ENCODE measurements at places on chromosomes 2 and 18. TPM values are rescaled to one million over a fixed set of nuclear protein-coding genes. Genes with fewer than 3 reads are reported as not detected.

The SPR gene
- total RNA-seq: 16.1 TPM

The VWA3B gene
- 0.40 TPM for total RNA-seq

DNA sequence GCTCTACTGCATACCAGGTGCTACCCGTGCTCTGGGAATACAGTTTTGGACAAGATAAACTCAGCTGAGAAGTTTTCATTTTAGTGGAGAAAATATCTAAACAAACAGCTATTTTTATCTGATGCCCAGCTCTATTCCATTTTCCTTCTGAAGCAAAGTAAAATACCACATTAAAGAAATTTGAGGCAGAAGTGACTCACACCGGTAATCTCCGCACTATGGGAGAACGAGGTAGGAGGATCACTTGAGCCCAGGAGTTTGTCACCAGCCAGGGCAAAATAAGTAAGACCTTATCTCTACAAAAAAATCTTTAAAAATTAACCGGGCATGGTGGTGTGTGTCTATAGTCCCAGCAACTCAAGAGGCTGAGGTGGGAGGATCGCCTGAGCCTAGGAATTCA, 416.2 kb upstream of the LYPD1 start:
- no peak for ATAC-seq

The OTOF gene
- total RNA-seq: not detected

GRCh38 chr2:22673529-22673928, 711.5 kb upstream of the KLHL29 start:
- no peak for ATAC-seq

GRCh38 chr2:207370646-207371045, 159.1 kb upstream of the CREB1 start:
- ATAC-seq: no peak

DNA sequence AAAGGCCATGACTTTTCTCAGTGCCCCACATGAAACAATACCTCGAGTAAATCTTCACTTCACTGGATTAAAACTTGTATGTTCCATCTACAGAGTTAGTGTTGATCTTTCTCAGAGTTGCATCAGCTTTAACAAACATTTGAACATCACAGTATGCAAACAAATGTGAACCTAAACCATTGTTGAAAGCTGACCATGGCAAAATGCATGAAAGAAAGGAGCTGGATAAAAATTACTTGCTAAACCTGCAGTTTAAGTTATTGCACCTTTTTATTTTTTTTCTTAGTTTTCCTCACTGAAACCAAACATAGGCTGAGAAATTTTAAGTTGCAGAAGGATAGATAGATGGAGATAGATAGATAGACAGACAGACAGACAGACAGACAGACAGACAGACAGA, 107.2 kb upstream of the UGP2 start:
- ATAC-seq: no peak

GRCh38 chr2:212547716-212548454, 9.3 kb upstream of the ERBB4 start:
- ATAC-seq: no peak

GRCh38 chr18:12766986-12767433, 64.2 kb downstream of the PSMG2 start:
- no peak for ATAC-seq

- no peak for ATAC-seq
Observed at GRCh38 chr18:36685580-36685979, 143.2 kb downstream of the TPGS2 start.

All from esophagus mucosa (tissue), 1 donor.